ENCODE measurements at places on chromosomes 13 and 19.

DNA sequence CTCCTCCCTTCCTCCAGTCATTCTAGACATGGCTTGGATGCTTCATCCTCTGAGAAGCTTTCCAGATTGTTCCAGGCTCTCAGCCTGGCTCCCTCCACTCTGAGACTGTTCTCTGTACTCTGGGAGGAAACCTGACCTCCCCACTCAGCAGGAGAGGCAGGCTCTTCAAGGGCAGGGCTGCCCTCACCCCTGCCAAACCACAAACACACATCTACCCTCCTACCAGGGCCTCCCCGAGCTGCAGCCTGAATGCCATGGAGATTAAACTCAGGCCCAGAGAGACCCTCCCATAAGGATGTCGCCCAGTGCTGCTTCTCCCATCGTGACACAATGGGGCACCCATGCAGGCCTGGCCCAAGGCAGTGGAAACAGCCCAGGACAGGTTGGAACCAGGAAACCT is 16.2 kb downstream of the NUMBL start:
- DNase-seq, result no peak

GRCh38 chr13:98371516-98372023 is 194.5 kb upstream of the RNF113B start:
- DNase-seq, result no peak

DNA sequence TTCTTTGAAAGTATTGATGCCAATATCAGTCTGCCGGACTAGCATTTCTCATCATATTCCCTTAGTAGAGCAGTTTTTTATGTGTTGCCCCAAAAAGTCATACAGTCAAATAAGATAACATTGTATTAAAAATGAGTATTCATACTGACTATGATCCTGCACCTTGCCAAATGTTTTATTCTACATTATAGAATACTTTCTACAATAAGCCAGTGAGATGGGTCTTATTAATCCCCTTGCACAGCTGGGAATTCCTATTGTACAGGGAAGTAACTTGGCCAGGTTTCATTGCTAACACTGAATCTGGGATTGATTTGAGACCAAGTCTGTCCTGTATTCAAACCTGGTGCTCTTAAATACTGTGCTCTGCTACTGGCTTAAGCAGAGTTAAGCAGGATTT is 114.0 kb downstream of the KCTD12 start:
- no peak for DNase-seq

DNA sequence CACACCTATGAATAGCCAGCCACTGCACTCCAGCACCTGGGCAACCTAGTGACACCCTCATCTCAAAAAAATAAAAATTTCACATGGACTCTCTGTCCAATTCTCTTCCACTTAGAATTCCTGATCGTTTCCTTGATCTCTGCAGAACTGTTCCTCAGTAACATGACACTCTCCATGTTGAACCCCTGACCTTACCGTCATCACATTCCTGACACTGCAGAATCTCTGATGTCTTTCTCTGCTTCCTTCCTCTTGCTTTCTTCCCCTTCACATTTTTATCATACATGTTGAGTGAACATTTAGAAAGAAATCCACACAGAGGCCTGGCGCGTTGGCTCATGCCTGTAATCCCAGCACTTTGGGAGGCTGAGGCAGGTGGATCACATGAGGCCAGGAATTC is 15.0 kb downstream of the ZNF114 start:
- DNase-seq, result no peak

DNA sequence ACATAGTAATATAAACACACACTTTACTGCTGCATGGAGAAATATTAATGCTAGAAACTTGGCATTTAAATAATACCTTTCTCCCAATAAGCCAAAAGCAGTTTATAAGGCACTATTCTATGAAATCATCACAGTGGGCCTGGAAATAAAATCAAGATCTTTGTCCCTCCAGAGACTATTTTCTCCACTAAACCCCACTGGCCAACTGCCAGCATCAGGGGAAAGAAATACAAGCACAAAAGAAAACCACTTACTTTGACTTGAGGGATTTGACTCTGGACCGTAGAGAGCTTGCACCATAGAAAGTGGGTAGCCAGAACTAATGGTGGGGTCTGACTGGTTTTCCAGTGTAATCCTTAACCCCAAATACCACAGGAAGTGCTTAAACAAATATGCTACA is 71.9 kb downstream of the DCLK1 start:
- DNase-seq, result no peak

- DNase-seq, result no peak
Measured at GRCh38 chr19:5466072-5466471, 10.9 kb downstream of the ZNRF4 start.

- no peak for DNase-seq
Measured at GRCh38 chr19:46480415-46480814, 9.1 kb upstream of the PNMA8A start.

DNA sequence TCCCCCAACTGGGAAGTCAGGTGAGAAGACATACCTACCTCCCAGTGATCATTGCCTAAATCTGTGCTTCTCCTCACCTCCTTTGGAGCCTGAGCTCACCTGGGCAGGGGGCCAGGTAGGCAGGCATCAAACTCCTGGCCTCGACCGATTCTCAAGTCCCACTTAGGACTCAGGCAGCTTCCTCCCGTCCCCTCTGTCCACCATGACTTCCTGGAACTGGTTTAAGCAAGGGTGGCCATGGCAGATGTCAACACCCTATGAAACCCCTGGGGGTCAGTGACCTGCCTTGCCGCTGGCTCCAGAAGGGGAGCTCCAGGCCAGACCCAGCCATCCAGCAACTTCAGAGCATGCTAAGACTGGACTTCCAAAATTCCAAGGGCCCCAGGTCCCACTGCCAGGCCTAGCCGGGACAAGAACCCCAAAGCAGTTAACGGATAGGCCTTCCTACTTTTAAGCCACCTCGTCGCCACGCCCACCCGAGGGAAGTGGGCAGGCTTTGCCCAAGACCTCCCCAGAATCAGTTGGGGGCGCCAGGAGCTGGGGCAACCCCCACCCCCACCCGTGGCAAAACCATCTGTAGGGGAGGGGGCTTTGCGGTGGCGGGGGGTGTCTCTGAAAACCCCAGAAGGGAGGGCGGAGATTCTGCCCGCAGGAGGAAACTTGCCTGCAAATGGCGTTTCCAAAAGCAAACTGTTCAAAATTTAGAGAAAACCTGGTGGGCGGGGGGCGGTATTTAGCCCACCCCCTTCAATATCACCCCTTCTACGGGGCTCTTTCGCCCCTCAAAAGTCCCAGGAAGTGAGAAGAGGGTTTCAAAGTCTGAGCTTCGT is 657 bp downstream of the PLIN3 start:
- DNase-seq, result peak; percentile 34

- no peak for DNase-seq
Measured at GRCh38 chr19:31772915-31773314, 423.7 kb upstream of the TSHZ3 start.

DNA sequence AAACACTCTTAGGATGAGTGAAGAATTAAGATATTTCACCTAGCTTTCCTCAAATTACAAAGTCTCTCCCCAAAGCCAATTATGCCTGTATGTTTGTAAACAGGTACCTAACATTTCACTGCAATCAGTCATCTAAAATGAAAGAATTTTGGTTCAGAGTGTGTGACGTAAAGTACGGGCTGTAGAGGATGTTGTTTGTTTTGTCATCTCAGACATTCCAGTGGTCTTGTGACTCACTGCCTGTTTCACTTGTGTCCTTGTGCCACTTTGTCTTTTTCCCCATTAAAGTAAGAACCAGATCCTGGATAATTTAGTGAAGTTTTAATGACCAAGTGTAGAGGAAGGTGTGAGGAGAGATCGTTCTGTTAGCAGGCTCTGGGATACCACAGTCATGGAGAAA is 28.6 kb upstream of the EID2 start:
- DNase-seq, result no peak

GRCh38 chr19:50330365-50331078 is 1.3 kb upstream of the KCNC3 start:
- peak; percentile 94 for DNase-seq

DNA sequence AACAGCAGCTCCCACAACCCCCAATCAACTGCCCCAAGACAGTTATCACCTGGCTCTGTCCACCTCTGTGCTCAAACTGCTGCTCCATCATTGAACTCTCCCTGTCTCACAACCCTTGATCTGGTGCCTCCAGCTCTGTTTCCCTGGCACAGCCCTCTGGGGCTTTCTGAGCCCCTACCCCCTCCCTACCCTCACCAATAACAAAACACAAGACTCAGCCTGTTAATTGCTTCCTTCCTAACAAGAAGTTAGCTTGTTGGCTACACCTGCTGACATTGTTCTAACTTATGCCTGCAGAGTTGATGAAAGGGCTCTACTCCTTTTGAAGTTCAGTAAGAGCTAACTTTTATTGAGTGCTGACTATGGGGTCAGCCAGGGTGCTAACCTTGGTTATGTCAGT is 99.4 kb upstream of the FNDC3A start:
- no peak for DNase-seq

DNA sequence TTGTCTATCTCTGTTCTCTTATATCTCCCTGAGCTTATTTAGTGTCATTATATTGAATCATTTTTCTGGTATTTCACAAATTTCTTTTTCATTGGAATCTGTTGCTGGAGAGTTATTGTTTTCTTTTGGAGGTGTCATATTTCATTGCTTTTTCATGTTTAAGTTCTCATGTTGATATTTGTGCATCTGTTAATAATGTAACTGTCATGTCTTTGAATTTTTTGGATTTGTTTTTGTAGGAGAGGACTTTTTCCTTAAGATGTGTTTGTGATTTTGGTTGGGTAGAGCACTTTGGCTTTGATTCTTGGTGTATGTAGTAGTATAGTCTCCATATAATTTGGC is 64.0 kb downstream of the DNAJC3 start:
- no peak for DNase-seq

DNA sequence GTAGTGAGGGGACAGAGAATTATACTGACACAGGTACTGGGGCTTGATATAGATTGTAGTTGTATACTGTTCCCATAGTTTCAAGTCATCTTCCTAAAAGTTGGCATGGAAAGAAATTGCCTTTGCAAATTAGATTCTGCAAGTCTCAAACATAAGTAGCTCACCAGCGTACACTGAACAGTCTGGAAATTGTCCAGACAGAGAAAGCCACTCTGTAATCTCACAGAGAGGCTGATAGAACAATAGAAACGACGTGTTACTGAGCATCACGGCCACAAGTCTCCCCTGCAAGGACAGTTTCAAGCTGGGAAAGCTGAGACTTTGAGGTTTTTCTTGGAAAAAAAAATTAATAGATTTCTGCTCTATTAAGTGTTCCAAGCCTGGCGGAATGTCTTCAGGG is 228.6 kb downstream of the DNAJC15 start:
- peak; percentile 8 for DNase-seq

DNA sequence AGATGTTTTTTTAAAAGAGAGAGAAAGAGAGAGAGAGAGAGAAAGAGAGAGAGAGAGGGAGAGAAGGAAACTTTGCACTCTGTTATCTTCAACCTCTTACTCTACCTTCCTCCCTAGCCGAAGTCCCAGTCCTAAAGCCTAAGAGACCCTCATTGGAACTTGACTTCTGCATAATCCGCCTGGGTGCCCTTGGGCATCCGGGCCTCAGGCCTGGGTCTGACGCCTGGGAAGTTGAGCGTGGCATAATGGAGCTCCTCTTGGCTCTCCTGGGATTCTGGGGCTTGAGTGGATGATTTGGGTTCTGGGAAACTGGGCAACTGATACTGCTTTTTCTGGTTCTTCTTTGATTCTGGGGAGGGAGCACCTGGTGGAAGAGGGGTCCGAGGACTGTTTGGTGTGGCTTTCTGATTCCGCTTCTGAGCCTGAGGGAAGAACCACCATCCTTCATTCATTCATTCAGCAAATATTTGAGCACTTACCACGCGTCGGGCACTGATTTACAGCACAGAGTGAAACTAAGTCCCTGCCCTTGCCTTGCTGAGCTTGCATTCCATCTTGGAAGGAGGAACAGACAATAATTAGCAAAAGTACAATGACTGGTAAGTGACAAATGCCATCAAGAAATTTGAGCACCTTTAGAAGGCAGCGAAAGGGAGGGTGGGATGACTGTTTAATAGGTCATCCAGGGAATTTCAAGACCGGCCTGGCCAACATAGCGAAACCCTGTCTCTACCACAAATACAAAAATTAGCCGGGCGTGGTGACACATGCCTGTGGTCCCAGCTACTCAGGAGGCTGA is 6.3 kb downstream of the SIGLEC10 start:
- no peak for DNase-seq

DNA sequence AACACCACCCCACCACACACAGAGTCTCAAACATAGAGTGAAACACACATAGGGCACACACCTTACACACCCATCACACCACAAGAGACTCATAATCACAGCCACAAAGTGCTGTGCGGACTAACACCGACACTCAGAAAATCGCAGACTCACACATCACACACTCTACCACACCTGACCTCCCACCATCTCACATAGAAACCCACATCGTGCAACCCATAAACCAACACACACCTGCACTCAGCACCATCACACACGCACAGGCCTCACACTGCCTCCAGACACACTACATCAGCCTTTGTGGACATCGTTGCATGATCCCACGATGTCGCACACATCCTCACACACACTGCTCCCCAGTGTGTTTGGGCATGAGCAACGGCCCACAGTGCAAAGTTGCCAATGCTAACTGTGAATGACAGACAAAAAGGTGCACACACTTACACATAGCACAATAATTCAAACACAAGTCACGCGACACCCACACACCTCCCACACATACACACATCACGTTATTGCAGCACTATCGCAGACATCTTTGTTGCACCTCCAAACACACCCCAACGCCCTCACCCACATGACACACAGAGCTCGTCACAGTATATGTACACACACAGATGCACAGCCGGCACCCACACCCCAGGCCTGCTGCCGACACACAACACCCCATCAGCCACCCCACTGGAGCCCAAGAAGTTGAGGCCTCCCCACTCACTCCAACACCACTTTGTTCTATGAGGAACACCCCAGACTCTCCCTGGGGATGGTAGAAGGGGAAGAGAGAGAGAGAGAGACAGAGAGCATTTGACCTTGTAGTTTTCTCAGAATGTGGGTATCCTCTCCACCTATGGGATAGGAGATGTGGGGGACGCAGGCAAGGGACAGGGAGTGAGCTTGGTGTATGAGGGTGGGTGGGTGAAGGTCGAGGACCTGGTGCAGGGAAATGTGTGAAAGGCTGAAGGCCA is 1.2 kb upstream of the ATP1A3 start:
- no peak for DNase-seq

- peak; percentile 4 for DNase-seq
Measured at GRCh38 chr13:28792992-28793391, 27.1 kb upstream of the MTUS2 start.

- no peak for DNase-seq
Measured at GRCh38 chr13:37667702-37668101, 69.1 kb upstream of the POSTN start.

DNA sequence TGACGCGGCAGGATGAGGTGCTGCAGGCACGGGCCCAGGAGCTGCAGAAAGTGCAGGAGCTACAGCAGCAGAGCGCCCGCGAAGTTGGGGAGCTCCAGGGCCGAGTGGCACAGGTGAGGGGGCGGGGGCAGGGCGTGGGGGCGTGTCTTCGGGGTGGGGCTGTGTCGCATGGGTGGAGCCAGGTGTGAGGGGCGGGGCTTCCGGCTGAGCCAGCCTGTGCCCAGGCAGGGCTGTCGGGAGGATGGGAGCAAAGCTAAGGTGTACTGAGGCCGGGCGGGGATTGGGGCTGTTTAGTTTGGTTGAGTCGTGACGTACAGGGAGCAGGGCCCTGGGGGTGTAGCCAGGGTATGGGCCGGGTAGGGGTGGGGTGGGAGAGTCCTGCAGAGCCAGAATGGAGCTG is 62.3 kb downstream of the KCNC3 start:
- DNase-seq, result no peak

- DNase-seq, result no peak
Measured at GRCh38 chr13:45167611-45168554, 33.0 kb downstream of the KCTD4 start.
